Activated CD4-positive, alpha-beta T cell treated with anti-CD3 and anti-CD28 coated beads for 4 hours (primary cell): ENCODE measurements at places on chromosomes 5 and 9.

DNA sequence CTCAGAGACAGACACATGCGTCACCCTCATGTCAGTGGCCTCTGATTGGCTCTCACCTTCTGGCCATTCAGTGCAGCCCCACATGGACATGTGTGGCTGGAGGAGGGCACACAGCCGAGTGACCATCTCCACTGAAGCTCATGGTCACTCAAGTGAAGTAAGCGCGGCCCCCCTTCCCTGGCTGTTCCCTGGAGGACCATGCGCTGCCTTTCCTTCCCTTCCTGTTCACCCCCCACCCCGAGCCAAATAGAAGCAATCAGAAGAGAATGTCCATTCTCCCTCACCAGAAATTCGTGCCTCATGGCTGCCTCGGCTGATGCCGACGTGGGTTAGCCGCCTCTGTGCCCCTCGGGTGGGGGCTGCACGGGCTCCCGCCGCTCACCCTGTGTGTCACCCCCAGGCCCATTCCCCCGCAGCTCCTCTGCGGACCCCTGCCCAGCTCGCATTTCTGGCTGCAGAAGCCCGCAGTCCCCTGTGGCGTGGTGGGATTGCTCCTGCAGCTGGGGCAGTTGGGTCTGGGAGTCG, 12.5 kb upstream of the COL5A1 start:
- no peak for DNase-seq

- no peak for DNase-seq
Measured at GRCh38 chr5:155711882-155712281, 615.1 kb upstream of the SGCD start.

DNA sequence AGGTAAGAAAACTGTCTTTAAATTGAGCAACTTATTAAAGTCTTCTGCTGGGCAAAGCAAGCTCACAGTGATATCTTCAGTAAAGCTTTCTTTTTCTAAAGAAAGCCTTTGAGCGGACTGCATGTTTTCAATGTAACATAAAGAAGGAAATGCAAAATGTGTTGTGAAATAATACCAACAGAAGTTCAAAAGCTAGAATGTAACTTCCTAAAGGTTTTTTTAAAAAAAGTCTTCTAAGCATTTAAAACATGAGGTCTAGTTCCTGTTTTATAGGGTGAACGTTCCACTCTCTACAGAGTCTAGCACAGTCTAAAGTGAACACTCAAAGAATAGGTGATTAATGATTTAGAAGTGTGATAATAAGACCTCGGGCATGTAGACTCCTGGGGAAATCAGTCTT, 62.9 kb downstream of the DENND1A start:
- no peak for DNase-seq

- DNase-seq, result no peak
Measured at GRCh38 chr5:76271836-76272235, 131.2 kb upstream of the IQGAP2 start.

DNA sequence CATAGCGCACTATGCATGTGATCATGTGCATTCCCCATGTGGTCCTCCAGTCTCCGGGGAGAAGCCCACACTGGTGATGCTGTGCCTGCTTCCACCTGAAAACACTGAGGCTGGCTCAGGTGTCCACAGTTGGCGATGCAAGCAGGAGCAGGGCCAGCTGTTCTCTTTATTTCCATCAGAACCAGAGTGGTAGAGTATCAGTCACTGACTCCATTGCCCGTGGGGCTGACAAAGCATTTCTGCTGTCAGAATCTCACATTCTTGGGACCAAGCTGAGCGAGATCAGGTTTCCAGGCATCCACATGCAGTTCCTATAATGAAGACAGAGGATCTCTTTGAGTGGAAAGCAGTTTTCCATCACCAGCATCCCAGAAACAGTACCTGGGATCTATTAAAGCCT, 52.5 kb downstream of the GADD45G start:
- no peak for DNase-seq

DNA sequence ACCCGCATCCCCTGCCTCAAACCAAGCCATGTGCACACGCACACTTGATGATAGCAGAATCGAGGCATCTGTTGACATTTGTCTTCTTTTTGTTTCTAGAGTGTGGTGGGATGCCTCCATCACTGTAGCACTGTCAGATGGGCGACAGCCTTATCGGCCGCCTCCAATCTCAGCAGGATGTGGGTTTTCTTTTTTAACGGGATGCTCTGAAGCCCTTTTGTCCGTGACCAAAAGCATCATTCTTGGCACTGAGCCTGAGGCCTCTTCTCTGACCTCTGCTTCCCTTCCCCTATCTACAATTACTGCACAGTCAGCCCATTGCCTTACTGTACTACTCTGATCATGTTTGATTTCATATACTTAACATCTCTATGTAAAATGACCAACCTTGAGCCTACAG, 78.3 kb downstream of the LMNB1 start:
- DNase-seq, result no peak

DNA sequence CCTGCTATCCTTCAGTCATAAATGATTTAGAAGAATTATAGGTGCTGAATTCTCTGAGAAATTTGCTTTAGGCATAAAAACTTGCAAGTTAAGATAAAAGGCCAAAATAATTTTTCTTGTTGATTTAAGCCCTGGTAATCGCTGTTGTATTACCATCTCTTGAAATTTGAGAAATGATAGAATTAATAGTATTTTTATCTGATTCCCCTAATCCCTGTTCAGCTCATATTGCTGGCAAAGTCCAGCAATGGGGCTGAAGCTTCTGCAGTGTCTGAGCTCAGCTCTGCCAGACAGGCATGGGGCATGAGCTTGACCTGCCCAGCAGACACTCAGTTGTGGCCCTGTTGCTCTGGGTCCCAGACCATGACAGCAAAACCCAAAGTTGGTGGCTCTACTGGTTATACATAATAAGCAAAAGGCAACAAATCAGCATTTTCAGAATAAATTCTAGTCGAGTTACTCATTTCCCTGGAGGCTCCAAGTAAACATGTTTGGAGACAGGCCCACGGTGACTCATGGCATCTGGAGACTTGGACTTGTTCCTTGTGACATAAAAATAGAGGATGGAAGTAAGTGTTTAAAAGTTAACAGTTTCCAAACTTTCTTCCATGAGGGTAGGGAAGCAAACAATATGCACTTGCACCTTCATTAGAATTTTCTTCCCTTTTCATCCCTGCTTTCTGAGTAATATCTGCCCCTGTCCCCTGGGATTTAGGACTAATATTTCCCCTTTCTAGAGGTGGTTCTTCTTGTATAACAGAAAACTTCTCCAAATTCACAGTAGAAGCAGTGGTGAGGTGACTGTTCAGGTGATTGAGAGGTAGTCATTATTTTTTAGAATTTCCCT, 60.2 kb upstream of the SLC2A8 start:
- DNase-seq, result no peak

GRCh38 chr5:66560371-66560770, 35.8 kb upstream of the MAST4 start:
- no peak for DNase-seq
